GM12891 (cell line): ENCODE measurements at places on chromosomes 3 and 15.

GRCh38 chr3:142958707-142959106 is 4.8 kb downstream of the PAQR9 start:
- no peak for DNase-seq

DNA sequence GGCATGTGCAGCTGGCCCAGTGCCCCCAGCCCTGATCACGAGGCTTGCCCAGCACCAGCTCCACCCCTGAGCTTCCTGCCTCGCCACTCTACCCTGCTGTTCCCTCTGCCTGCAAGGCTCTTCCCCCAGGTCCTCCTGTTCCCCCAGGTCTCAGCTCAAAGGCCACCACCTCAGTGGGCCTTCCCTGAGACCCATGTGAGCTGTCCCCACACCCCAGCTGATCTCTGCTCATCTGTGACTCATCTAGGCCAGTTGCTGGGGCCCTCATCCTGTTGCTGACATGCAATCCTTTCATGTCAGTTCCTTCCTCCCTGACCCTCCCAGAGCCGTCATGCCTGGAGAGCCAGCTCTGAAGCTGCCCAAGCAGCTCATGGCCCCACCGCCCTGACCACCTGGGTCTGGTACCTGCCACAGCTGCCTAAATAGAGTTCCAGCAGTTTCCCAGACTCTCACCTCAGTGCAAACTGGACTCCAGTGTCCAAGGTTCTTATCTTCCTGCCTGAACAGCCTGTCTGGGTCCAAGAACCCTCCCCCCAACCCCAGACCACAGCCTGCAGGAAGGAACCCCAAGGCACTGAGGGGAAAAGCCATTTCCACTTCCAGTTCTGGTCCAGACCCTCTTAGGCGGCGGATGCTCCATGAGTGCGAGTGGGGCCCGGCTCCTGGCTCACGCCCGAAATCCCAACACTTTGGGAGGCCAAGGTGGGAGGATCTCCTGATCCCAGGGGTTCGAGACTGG is 116.6 kb upstream of the IQSEC1 start:
- no peak for DNase-seq

DNA sequence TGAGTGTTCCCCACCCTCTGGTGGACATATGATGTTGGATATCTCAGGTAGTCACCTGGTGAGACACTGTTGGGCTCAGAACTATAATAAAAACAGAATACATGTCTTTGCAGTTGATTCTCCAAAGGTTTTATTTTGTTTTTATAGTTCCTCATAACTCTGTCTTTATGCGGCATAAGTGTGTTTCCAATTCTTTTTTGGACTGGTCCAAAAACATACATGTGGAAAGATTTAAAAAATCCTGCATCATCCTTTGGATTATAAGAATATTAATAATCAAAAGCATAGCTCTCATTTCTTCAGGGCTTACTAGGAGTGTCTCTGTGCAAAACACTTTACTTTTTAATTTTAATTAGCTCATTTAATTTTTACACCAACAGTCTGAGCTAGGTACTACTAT is 71.0 kb upstream of the ANKRD34C start:
- DNase-seq, result no peak

DNA sequence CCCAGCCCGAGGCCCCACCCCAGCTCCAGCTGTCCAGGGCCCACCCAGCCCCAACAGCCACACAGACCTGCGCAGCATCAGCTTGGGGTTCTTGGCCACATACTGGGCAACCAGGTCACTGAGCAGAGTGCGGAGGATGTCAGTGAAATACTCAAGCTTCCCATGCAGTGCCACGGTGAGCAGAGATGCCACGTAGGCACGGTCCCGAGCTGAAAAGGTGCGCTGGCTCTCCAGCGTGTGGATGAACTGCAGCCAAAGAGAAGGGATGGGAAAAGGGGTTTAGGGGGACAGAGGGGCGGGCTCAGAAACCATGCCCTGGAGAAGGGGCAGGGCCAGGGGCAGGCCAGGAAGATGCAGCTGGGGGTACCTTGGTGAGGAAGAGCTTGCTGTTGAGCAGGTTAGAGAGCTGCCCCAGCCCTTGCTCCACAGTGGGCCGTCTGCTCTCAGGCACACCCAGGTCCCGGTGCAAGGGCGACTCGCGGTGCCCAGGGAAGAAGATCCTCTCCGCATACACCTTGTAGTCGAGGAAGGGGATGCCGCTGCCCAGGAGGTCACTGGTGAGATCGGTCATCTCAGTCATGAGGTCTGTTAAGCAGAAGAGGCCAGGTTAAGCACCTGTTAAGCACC is 17.4 kb downstream of the PLXNB1 start:
- no peak for DNase-seq

GRCh38 chr15:45262906-45263461 is 10.9 kb downstream of the SLC28A2 start:
- DNase-seq, result no peak
